GOT3 (cell line): ENCODE measurements at places on chromosomes 7 and 10.

- DNase-seq = no peak
Observed at GRCh38 chr10:92995509-92995908, 65.1 kb upstream of the CYP26C1 start.

DNA sequence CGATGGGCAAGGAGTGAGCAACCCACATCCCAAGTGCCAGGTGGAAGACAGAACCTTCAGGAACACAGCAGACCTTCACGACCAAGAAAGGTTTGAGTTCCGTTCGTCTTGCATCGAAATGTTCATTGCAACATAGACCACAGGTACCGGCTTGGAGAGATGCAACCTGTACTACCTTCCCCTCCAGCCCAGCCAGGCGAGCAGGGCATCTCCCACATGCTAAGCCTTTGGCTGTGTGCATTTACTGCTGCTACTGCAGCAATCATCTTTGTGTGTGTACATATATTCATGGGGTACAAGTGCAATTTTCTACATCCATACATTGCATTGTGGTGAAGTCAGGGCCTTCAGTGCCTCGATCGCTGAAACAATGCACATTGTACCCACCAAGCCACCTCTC lies 58.8 kb downstream of the CTBP2 start:
- DNase-seq = no peak

DNA sequence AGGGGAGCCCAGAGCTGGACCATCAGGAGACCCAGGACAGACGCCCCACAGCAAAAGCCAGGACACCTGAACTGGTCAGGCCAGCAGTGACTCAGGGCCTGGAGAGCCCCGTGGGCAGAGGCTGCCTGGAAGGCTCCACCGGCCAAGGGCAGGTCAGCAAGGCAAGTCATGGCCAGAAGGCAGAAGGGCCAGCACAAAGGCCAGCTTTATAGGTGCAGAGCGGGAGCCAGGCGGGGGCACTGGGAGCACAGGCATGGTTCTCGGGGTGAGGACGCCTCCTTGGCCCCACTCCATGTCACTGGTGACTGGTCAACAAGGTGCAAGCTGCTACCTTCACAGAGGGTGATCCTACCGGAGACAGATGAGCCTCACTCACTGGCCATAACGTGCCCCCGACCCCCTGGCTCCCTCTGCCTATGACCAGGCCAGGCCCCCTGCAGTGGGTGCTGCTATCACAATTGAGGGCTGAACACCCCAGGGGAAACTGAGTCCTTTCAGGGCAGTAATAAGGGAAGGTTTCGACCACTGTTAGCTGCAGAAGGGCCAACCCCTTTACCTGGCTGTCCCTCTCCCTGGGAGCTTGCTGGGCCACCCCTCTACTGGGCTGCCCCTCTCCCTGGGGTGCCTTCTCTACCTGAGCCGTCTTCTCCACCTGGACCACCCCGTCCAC lies 317.4 kb downstream of the PTPRN2 start:
- DNase-seq = no peak

- DNase-seq = no peak
Observed at GRCh38 chr10:77117501-77117900, 520.1 kb downstream of the KCNMA1 start.

DNA sequence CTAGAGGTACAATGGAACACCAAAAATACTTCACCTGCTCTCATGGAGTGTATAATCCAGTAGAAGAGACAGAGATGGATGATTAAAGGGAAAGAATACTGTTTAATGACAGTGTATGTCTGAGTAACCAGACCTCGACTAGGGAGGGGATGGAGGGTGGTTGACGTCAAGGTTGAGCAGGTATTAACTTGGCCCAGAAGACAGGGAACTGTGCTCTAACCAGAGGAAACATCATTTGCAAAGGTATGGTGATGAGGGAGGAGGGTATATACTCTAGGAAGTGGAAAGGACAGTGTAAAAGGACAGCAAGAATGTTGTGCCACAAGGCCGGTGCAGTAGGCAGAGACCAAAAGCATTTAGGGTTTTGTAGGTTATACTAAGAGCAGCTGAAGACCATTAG lies 2.9 kb downstream of the MIOS start:
- DNase-seq = no peak

DNA sequence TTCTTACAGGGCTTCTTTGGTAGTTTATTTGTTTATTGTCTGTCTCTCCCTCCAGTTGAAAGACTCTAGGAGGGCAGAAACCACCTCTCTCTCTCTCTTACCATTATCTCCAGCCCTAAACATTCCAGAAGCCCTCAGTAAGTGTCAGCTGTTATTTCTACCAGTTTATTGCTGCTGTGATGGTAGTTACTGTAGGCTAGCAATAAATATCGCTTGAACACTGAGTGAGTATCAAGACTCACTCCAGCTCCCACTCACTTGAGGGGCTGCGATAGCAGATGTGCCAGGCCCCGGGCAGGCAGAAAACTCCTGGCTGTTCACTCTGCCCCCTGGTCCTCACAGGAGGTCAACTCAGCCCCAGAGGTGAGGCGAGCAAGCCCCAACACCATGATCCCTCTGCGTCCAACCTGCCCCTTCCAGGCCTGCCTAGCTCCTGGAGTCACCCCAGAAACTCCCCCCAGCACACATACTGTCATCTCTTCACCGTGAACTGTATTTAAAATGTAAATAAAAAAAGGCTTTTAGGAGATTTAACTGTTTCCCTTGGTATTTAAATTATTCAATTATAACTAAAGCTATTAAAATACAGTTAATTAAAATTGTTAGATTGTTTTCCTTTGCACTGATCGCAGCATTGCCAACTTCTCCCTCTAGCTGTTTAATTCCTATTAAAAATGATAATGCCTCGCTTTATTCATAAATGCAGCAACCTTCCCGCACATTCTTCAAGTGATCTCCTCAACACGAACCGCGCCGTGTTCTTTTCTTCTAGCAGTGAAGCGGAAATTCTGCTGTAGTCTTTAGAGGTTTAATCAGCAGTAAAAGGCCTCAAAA lies 321.1 kb upstream of the ZMIZ1 start:
- DNase-seq = no peak

GRCh38 chr10:25493122-25493893 lies 318.5 kb downstream of the GPR158 start:
- no peak for DNase-seq

- no peak for DNase-seq
Observed at GRCh38 chr7:33928986-33929385, 23.6 kb downstream of the BMPER start.

DNA sequence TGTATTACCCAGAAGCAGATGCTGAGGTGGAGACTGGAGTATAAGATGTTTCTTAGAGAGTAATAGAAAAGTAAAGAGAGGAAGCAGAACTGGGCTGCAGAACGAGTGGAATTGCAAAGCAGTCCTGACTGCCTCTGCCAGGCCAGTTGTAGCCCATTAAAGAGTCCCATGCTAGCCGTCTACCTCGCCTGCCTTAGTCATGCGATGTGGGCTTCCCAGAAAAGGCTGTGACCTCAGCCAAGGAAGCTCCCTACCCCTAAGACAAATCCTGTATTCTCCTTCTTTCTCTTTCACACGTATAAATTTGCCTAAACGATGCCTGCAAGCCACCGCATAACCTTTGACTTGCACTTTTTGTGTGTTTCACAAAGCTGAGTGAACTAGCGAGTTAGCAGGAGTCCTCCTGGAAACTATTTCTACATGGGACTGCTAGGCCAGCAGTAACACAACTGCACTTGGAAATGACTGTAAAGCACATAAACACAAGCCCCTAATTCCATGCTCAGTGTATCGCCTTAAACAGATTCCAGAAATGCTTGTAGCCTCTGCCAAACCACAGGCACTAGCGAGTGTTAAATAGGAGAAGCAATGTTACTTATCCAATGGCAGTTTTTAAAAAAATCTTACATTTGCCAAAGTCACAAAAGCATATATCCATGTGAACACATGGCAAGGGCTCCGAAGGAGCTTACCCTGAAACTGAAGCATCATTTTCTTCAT lies 47.4 kb upstream of the GNAI1 start:
- no peak for DNase-seq

GRCh38 chr7:90119178-90119971 lies 34.9 kb upstream of the STEAP1 start:
- DNase-seq = peak; percentile 3
